ENCODE measurements at places on chromosomes 7 and 10.

DNA sequence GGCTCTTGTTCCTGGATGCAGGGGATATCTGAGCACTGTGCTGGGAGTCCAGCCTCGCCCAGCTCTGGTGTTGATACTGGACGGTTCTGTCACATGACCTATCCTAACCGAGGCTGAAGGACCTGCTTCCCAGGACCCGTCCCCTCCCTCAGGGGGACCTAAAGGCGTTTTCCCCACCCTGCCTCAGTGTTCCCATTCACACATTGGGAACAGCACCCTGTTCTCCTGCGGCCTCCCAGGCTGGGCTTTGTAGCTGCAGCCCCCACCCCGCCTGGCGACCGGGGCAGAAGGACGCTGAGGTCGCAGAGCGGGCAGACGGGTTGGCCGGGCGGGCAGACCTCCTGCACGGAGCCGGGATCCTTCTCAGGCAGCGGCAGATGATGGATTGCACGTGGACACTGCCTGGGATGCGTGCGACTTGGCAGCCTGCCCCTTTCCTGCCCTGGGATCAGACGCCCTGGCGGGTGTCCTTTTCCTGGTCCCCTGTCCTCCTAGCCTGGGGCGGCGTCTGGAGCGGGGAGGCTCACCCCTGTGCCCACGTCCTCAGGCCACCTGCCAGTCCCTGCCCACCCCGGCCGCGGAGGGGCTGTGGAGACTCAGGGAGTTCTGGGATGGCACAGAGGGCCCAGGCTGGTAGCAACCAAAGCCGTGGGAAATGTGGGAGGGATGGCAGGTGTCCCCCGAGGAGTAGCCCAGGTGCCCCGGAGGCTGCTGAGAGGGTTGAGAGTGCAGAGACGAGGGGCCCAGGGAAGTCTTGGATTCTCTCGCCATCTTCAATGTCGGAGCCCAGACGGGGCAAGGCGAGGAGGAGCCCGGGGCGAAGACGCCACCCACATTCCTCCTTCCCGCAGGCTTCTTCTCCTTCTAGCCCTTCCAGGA, 17.2 kb upstream of the PSMG3 start:
- DNase-seq = no peak

GRCh38 chr7:137283153-137283552, 60.4 kb downstream of the PTN start:
- DNase-seq = no peak

DNA sequence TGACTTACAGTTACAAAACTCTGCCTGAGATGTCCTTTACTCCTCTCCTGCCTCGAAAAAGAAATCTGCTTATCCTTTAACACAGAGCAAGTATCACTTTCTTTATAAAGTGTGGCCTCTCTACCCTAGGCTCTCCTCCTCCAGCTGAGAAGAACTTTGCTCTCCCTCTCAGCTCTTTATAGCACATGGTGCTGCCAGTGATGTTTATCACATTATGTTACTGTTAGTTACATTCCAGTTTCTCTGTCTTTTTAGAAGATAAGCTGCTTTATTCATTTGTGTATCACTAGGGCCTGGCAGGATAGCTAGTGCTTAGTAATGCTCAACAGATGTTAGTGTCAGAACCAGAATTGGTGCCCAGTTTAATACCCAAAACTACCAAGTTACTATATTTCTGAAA, 41.1 kb upstream of the TMEM229A start:
- DNase-seq = no peak

DNA sequence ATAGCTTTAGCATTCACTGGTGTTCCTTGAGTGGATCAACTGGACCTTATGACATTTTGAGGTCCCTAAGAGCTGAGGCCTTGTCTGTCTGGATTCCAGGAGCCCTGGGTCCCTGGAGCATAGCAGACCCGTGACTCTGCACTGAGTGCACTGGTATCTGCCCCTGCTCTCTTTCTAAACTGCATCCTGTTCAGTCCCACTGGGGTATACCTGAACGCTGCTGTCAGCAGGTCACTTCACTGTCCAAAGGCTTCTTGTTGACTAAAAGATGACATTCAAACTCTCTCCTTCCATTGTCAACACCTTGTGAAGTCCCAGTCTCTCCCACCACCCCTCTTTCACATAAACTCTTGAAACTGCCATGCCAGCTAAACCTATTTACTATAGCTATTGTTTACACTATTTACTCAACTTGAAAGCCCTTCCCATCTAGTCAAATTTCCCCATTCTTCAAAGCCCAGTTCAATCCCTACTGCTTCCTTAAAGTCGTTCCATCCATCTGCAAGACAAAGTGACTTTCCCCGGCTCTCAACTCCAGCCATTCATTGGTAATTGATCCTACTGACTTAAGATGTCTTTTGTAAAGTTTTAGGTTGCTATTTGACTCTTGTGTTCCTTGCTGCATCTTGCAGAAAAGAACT, 523.3 kb downstream of the KCNMA1 start:
- DNase-seq = no peak

DNA sequence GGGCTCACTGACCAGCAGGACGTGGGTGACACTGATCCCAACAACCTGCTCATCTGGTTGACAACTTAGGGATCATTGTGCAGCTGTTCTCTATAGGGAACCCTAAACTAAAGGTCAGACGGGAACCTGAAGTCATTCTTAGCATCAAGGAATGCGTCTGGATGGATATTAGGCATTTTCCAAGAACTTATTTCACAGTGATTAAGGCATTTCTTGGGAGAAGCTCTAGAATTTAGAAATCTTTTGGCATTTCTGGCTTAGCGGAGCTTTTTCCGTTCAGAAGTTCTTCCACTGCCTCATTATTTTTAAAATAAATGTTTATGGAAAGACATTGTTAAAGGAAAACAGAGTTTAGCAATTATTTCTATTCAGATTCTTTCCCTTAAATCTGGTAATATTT, 303.3 kb upstream of the IGFBP3 start:
- DNase-seq = no peak

- DNase-seq = no peak
Observed at GRCh38 chr7:101112233-101112632, 14.7 kb upstream of the SERPINE1 start.

- no peak for DNase-seq
Observed at GRCh38 chr10:117135026-117135372, 3.1 kb downstream of the VAX1 start.

DNA sequence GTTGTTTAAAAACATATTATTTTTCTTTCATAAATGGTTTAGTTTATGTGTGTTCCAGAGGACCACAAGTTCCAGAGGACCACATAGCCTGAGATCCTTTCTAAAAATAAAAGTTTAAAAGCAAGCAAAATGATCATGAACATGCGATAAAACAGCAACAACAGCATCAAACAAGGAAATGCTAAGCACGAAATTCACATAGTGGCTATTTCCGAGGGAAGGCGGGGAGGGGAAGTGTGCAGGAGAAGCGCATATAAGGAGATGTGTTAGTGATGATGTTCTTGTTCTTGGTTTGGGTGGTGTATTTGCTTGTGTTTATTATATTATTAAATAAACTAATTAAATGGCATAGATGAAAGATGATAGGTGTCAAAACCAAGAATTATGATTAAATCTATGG, 1.2 kb downstream of the TBATA start:
- DNase-seq = no peak

- DNase-seq = no peak
Observed at GRCh38 chr7:7228472-7228871, 46.1 kb downstream of the C1GALT1 start.

DNA sequence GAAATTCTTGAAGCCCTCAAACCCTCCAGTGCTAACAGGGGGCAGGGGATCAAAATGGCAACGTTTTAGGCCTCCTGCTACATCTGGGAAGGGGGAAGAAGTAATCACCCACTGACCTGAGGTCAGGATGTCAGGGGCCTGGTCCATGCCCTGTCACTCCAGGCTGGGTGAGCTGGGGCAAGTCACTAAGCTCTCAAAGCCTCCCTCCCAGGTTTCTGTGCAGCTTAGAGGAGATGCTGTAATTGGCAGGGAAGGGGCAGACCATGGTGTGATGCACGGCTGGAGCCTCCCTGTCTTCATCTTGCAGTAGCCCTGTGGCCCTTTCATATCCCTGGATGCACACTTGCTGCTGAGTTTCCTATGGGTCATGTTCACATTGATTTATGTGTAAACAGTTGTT, 27.2 kb downstream of the LEP start:
- DNase-seq = no peak

GRCh38 chr10:24866604-24867583, 85.5 kb downstream of the PRTFDC1 start:
- DNase-seq = no peak

Data from T-helper 9 cell (primary cell).